SK-N-SH (cell line): ENCODE measurements at places on chromosomes 1 and 21. TPM values are rescaled to one million over a fixed set of nuclear protein-coding genes. Genes with fewer than 3 reads are reported as not detected.

GRCh38 chr1:229363723-229364122 lies 20.9 kb upstream of the CCSAP start:
- H3K27ac ChIP-seq = no peak overlapping the region
- peaks cover 12% of the 10 kb centered on the region; the same call in 1 of the 2 replicates for H3K27me3 ChIP-seq
- no peaks in the 10 kb centered on the region for H3K36me3 ChIP-seq
- no peak overlapping the region for H3K4me3 ChIP-seq
- no peaks in the 10 kb centered on the region for H3K4me1 ChIP-seq
- DNase-seq = no peak

GRCh38 chr1:165218731-165219130 lies 137.8 kb downstream of the LMX1A start:
- H3K27ac ChIP-seq = no peak overlapping the region
- no peaks in the 10 kb centered on the region for H3K4me1 ChIP-seq
- no peaks in the 10 kb centered on the region for H3K27me3 ChIP-seq
- no peak overlapping the region for H3K4me3 ChIP-seq
- H3K36me3 ChIP-seq = no peaks in the 10 kb centered on the region

GRCh38 chr1:97567000-97567749 lies 353.7 kb downstream of the DPYD start:
- no peak overlapping the region for H3K27ac ChIP-seq
- H3K27me3 ChIP-seq = no peaks in the 10 kb centered on the region
- peaks cover 59% of the 10 kb centered on the region for H3K36me3 ChIP-seq
- no peak overlapping the region for H3K4me3 ChIP-seq

DNA sequence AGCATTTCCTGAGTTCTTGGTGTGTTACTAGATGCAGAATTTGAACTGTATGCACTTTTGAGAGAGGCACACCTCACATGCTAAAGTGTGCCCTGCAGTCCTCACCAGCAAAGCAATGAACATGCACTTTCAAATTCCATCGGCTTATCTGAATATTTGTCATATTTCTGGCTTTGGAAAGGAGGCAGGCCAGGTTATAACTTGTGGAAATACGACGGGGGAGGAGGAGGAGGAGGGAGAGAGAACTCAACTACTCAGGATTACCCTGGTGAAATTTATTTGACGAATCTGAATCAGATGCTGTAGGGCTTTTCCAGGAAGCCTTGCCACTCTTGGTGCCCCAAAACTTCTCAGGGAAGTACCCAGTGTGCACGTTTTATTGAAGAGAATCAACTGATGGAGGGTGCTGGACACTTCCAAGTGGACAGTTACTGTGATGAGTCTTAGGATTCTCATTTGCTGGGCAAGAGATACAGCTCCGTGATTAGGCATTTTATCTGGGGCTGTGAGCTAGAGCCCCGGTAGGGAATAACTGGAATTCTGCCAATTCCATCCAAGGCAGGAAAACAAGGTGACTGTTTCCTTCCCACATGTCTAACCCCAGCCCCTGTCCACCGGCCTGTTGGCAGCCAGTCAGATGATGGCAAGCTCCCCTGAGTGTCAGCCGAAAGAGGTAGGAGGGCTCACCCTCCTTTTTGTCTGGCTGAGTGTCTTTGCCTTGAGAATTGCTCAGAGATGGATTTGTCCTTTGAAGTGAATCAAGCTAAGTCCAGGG lies 3.8 kb downstream of the PDPN start:
- DNase-seq = no peak
- H3K27ac ChIP-seq = no peak overlapping the region
- peaks cover 59% of the 10 kb centered on the region; the same call in 1 of the 2 replicates for H3K27me3 ChIP-seq

GRCh38 chr1:41799723-41800122 lies 119.0 kb downstream of the HIVEP3 start:
- H3K4me3 ChIP-seq = no peak overlapping the region
- H3K27me3 ChIP-seq = no peaks in the 10 kb centered on the region
- no peaks in the 10 kb centered on the region for H3K36me3 ChIP-seq
- H3K4me1 ChIP-seq = no peaks in the 10 kb centered on the region
- DNase-seq = no peak

DNA sequence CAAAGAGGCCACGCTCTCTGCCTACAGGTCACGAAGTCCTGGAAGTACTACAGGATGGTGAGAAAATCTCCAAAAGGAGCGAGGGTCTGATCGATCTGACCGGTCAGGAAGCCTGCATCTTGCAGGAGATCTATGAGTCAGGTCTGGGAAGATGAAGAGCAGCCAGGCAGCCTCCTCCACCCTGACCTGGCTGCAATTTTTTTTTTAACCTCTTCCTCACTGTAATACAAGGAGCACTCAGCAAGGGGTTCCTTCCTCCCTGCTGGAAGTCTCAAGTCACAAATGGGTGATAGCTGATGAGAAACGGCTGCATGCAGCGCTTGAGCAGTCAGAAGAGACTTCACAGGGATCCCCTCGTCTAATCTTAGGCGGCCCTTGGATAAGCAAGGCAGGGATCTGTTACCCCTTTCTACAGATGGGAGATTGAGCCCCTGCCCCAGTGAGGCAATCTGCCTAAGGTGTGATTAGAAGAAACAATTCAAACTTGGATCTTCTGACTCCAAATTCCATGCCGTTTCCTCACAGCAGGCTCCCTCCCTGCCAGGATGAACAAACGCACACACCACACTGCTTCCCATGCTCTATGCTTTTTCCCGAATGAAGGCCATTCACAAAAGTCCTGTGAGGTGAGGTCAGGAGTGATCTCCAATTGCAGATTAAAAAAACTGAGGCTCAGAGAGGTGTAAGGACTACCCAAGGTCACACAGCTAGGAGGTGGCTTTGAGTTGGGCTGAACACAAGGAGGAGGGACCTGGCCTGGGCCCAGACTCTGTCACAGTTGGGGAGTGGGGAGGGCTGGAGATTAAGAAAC lies 48.3 kb downstream of the ECE1 start:
- no peak overlapping the region for H3K4me3 ChIP-seq
- no peak for DNase-seq
- no peak overlapping the region for H3K27ac ChIP-seq
- no peaks in the 10 kb centered on the region for H3K27me3 ChIP-seq
- no peaks in the 10 kb centered on the region for H3K4me1 ChIP-seq

- no peaks in the 10 kb centered on the region for H3K4me1 ChIP-seq
- DNase-seq = no peak
- no peaks in the 10 kb centered on the region for H3K27me3 ChIP-seq
- H3K36me3 ChIP-seq = peaks cover 57% of the 10 kb centered on the region
- H3K27ac ChIP-seq = no peak overlapping the region
These were observed 30.8 kb downstream of the USP48 start for GRCh38 chr1:21752186-21752585.

- DNase-seq = no peak
- no peak overlapping the region for H3K27ac ChIP-seq
- no peaks in the 10 kb centered on the region for H3K4me1 ChIP-seq
- H3K27me3 ChIP-seq = no peaks in the 10 kb centered on the region
- no peaks in the 10 kb centered on the region for H3K36me3 ChIP-seq
These were observed 363.3 kb downstream of the RPS6KC1 start for GRCh38 chr1:213414346-213414745.

GRCh38 chr1:56897150-56898004 lies 42.8 kb downstream of the C8A start:
- H3K27me3 ChIP-seq = no peaks in the 10 kb centered on the region
- H3K4me3 ChIP-seq = no peak overlapping the region
- no peak overlapping the region for H3K27ac ChIP-seq
- DNase-seq = no peak

- H3K4me3 ChIP-seq = no peak overlapping the region
- H3K36me3 ChIP-seq = no peaks in the 10 kb centered on the region
- no peaks in the 10 kb centered on the region for H3K27me3 ChIP-seq
- peaks cover 10% of the 10 kb centered on the region for H3K4me1 ChIP-seq
- no peak for DNase-seq
These were observed 16.3 kb upstream of the CD2 start for GRCh38 chr1:116737855-116738321.

DNA sequence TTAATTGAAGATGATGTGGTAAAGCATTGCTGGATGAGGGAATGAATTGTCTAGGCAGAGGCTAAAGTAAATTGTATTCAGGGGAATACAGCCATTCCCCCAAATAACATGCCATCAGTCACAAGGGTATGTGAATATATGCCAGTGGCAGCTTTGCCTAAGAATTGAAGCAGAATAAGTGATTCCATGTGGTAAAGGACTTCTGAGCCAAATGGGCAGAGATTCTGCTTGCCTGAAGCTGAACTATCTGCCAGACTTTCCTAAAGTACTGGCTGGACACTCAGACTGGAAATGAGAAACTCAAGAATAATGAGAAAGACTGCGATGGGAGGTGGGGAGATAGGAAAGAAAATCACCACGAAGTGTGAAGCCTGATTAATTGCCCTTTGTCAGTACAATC lies 2.4 kb downstream of the LIX1L start:
- no peaks in the 10 kb centered on the region for H3K27me3 ChIP-seq
- H3K4me3 ChIP-seq = peak overlapping the region; percentile 62
- DNase-seq = no peak
- H3K27ac ChIP-seq = peak overlapping the region; percentile 99; the same call in 1 of the 2 replicates
- 0 out of 2 replicates have a peak, but pooled peaks cover 4% of the 10 kb centered on the region for H3K36me3 ChIP-seq

DNA sequence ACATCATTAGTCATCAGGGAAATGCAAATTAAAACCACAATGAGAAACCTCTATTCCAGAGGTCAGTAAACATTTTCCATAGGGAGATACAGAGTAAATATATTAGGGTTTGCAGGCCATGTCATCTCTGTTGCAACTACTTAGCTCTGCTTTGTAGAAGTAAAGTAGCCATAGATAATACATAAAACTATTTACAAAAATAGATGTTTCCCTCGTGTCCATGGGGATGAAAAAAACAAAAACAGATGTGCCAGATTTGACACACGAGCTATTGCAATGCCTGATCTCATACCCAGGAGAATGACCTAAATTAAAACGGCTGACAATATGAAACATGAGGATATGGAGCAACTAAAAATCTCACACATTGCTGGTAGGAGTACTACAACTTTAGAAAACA lies 17.3 kb downstream of the LTN1 start:
- no peak overlapping the region for H3K4me3 ChIP-seq
- peak overlapping the region; percentile 23; the same call in 1 of the 2 replicates for H3K27ac ChIP-seq
- no peaks in the 10 kb centered on the region for H3K27me3 ChIP-seq

- no peak for DNase-seq
- H3K36me3 ChIP-seq = no peaks in the 10 kb centered on the region
- no peak overlapping the region for H3K4me3 ChIP-seq
These were observed 163.3 kb downstream of the SLC35F3 start for GRCh38 chr1:234067581-234068337.

DNA sequence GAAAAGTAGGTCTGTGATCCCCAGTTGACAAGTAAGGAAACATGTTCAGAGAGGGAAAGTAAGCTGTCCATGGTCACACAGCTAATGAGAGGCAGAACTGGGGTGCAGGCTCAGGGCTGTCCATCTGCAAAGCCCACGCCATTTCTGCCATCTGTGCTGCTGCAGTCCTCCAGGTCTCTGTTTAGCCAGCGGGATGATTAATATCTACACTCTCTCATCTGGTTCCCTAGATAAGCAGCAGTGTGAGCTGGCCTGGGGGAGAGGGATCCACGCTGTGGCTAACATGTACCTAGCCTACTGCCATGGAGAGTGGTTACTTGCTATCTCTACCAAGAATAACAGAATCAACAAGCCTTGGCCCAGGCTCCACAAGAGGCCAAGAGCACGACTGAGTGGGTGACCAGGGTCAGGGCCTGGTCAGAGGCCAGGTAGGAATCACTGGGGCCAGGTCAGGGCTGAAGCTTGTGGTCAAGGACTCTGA lies 75.2 kb downstream of the TRABD2B start:
- H3K27ac ChIP-seq = no peak overlapping the region
- H3K4me3 ChIP-seq = no peak overlapping the region
- H3K27me3 ChIP-seq = no peaks in the 10 kb centered on the region
- no peaks in the 10 kb centered on the region for H3K4me1 ChIP-seq
- no peaks in the 10 kb centered on the region for H3K36me3 ChIP-seq
- DNase-seq = peak; percentile 77

- DNase-seq = no peak
- no peaks in the 10 kb centered on the region for H3K36me3 ChIP-seq
- no peaks in the 10 kb centered on the region; the same call in 1 of the 2 replicates for H3K4me1 ChIP-seq
- H3K27ac ChIP-seq = no peak overlapping the region
- H3K27me3 ChIP-seq = no peaks in the 10 kb centered on the region
These were observed 1.6 kb downstream of the ZNF648 start for GRCh38 chr1:182059936-182060335.

DNA sequence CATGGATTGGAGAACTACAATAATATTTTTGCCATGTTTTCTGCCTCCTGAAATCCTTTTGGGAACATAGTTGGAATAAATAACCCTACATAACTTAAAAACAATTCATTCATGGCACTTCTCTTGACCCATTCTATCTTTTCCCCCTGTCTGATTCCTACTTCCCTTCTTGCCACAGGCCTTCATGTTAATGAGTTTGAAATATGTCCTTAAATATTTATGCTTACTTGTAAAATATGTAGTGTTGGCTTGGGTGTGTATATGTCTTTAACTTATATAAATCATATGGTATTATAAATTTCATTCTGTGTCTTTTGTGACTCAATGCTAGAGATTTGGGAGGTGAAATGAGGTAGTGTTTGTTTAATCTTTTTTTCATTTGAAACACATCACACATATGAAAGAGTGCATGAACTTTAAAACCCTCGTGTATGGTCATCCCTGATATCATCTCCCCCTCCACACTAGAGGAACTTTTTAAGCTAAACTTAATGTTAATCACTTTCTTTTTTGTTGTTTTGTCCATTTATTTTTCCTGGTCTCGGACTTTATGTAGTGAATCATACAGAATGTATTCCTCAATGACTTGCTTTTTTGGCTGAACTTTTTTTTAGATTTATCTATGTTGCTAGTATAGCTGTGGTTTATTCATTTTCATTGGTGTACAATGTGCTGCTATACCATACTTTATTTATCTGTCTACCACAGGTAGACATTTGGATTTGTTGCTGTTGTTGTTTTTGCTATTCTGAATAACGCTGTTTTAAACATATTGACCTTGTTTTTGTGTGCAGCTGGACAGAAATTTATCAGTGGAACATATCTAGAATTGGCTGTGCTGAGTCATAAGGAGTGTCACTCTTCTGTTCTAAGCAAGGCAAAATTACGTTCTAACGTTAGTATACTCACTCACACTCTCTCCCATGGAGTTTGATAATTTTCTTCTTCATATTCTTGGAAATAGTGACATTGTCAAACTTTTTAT lies 441.6 kb downstream of the PLPP3 start:
- H3K27ac ChIP-seq = peak overlapping the region; percentile 74
- no peaks in the 10 kb centered on the region for H3K36me3 ChIP-seq
- no peak overlapping the region for H3K4me3 ChIP-seq
- no peak for DNase-seq

- H3K27ac ChIP-seq = no peak overlapping the region
- no peak for DNase-seq
- peaks cover 65% of the 10 kb centered on the region for H3K36me3 ChIP-seq
- no peaks in the 10 kb centered on the region for H3K27me3 ChIP-seq
- H3K4me3 ChIP-seq = no peak overlapping the region
- H3K4me1 ChIP-seq = no peaks in the 10 kb centered on the region
These were observed 19.7 kb downstream of the TOR3A start for GRCh38 chr1:179101566-179101965.

GRCh38 chr1:202130297-202130721 lies 7.6 kb downstream of the GPR37L1 start:
- H3K27ac ChIP-seq = no peak overlapping the region
- H3K36me3 ChIP-seq = peaks cover 27% of the 10 kb centered on the region
- H3K27me3 ChIP-seq = no peaks in the 10 kb centered on the region
- DNase-seq = peak; percentile 59

- no peaks in the 10 kb centered on the region for H3K36me3 ChIP-seq
- DNase-seq = no peak
- H3K4me3 ChIP-seq = no peak overlapping the region
These were observed 25.1 kb upstream of the SLC9A1 start for GRCh38 chr1:27179979-27180378.

Gene PKP1
- polyA plus RNA-seq = not detected in 2 replicates

Gene TNFSF18
- 1.2 and 2.8 TPM in 2 replicates for polyA plus RNA-seq

Gene C1orf185
- polyA plus RNA-seq = not detected in 2 replicates

Gene C4BPA
- polyA plus RNA-seq = not detected in 2 replicates

Gene SPRR2A
- not detected in 2 replicates for polyA plus RNA-seq

Gene LCE2D
- not detected in 2 replicates for polyA plus RNA-seq

Gene MYOM3
- polyA plus RNA-seq = 0.02 and 0.05 TPM in 2 replicates

Gene FAM72C
- 2.3 and 2.4 TPM in 2 replicates for polyA plus RNA-seq

Gene TMEM81
- polyA plus RNA-seq = 1.8 and 2.7 TPM in 2 replicates

Gene GFI1
- polyA plus RNA-seq = 0.18 and 0.19 TPM in 2 replicates
